ENCODE measurements at places on chromosomes 6 and 20.

DNA sequence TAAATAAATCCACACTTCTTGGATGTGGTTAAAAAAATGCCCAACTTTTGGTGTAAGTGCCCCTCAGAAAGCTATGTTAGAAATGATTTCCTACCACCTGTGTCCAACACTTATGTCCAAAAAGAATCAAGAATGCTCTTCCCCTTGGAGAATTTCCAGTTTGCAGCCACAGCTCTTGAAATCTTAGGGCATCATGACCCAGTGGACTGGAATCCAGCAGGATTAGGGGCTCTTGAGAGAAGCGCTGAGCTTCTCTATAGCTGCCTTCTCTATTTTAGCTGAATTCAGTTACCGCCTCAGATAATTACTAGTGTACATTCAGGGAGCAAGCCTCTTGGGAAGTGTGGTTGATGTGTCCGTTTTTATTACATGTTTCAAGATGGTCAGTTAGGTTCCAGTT, 2.5 kb downstream of the PHACTR1 start:
- DNase-seq, result no peak

GRCh38 chr20:59055302-59055701, 12.7 kb upstream of the PRELID3B start:
- peak; percentile 38 for DNase-seq

DNA sequence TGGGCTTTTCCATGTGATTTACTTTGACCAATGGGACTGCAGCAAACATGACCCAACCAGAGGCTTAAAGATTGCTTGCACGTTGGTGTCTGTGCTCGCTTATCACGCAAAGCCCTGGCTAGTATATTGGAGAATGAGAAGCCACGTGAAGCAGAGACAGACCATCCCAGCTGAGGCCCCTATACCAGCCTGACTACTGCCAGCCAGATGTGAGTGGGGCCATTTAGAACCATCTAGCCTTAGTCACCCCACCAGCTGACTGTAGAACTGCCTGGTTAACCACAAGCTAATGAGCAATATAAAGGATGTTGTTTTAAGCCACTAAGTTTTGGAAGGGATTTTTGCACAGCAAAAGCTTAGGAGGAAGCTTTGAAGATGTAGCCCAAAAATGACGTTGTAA, 74.5 kb downstream of the MACROD2 start:
- DNase-seq, result no peak

DNA sequence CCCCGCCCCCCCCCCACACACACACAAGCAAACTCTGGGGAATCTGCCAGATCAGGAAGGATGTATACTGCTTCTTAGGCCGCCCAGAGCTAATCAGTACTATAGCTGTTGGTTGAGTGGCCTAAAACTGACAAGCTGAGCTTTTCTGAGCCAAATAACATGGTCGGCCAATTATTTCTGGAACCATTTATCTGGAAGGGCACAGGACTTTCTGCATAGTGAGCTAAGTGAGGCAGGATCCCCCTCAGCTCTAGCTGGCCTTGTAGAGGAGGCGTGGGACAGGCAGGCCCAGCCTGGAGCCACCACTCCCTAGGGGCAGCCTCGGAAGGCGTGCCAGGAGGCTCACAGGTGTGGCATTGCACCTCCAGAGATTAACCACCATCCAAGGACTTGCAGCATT, 200.1 kb downstream of the TMEM242 start:
- DNase-seq, result no peak

All from germinal center (tissue), 1 donor.